ENCODE measurements at places on chromosomes 3 and 15.

- no peak for DNase-seq
- no peak overlapping the region for H3K27ac ChIP-seq
- peaks cover 6% of the 10 kb centered on the region for H3K27me3 ChIP-seq
- no peak overlapping the region for H3K4me3 ChIP-seq
- H3K36me3 ChIP-seq = peaks cover 3% of the 10 kb centered on the region
These were observed 46.6 kb downstream of the ANP32A start for GRCh38 chr15:68774120-68774519.

DNA sequence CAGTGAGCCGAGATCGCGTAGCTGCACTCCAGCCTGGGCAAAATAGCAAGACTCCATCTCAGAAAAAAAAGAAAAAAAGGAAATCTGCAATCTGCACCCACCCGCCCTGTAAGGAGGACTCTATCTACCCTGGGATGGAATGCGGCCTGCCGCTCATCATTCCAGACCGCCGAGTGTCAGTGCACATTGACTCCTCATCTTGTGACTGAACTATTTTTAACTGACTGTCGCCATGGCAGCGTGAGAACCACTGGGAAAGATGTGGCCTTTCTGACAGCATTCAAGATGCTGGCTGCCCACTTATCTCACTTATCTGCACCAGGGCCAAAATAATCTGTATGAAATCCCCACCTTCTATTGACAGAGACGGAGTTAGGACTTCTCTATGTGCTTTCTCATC is 38.8 kb upstream of the ANKRD34C start:
- DNase-seq = no peak
- peaks cover 7% of the 10 kb centered on the region for H3K4me1 ChIP-seq
- H3K36me3 ChIP-seq = no peaks in the 10 kb centered on the region

GRCh38 chr3:23329471-23330105 is 126.5 kb downstream of the UBE2E2 start:
- no peaks in the 10 kb centered on the region for H3K36me3 ChIP-seq
- H3K27me3 ChIP-seq = no peaks in the 10 kb centered on the region
- no peak overlapping the region for H3K4me3 ChIP-seq
- H3K27ac ChIP-seq = no peak overlapping the region
- H3K4me1 ChIP-seq = peaks cover 1% of the 10 kb centered on the region

- DNase-seq = no peak
- H3K27ac ChIP-seq = no peak overlapping the region
- H3K4me3 ChIP-seq = no peak overlapping the region
- no peaks in the 10 kb centered on the region for H3K27me3 ChIP-seq
These were observed 258.5 kb downstream of the ROBO2 start for GRCh38 chr3:77298417-77298816.

Measured in neuronal stem cell (in vitro differentiated cells).